ENCODE measurements at places on chromosomes 12 and 14.

DNA sequence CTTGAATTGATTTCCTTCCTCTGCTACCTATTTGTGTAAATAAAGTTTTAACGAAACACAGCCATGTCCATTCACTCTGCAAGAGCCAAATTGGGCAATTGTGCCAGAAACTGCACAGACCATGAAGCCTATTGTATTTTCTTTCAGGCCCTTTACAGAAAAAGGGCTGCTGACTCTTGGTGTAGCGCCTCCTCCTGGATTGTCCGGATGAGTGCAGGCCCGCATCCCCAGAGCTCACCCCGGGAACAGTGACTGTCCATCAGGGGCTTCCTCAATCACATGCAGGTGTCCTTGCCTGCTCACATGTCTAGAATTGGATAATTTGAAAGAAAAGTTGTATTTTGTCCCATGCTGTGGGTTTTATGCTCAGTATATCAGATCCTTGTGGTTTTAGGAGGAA is 1282.2 kb downstream of the AACS start:
- no peak for DNase-seq

DNA sequence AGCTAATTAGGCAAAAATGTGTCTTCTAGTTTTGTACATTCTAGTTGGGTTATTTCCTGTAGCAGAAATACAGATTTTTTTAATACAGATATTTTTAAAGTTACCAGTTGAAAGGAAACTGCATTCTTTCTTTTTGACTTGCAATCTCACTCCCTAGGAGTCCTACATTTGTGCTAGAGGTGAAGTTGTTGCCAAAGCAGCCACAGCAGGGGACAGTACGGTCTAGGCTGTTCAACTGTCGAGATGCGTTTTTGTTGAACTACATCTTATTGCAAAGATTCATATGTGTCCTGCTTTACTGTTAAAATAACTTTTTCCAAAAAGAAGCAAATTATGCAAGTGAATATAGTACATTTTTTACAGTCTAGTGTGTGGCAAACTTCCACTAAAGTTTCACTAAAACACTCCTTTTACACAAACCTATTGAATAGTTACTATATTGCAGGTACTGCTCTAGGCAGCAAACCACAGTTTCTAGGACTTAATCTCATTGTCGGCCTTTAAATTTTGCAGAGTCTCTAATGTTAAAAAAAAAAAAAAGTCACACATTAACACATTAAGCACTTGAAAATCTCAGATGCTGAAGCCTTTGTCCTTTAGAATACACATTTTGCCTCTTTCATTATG is 30.2 kb upstream of the SRGAP1 start:
- DNase-seq = no peak

DNA sequence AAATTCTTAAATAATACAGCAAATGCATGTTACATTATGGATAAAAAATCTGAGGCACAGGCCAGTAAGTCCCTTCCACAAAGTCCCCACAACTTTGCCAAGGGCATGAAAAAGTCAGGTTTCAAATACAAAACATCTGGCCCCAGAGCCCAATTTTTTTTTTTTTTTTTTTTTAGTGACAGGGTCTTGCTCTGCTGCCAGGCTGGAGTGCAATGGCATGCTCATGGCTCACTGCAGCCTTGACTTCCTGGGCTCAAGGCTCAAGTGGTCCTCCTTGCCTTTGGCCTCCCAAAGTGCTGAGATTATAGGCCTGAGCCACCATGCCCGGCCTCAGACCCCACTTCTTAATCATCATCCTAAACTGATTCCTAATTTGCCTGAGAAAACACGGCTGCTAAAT is 3.1 kb upstream of the TTC8 start:
- no peak for DNase-seq

GRCh38 chr12:40534828-40535227 is 157.4 kb upstream of the CNTN1 start:
- DNase-seq = no peak

GRCh38 chr14:30958555-30959407 is 66.7 kb upstream of the AP4S1 start:
- no peak for DNase-seq

- DNase-seq = no peak
Measured at GRCh38 chr12:88299567-88300101, 157.5 kb downstream of the TMTC3 start.

DNA sequence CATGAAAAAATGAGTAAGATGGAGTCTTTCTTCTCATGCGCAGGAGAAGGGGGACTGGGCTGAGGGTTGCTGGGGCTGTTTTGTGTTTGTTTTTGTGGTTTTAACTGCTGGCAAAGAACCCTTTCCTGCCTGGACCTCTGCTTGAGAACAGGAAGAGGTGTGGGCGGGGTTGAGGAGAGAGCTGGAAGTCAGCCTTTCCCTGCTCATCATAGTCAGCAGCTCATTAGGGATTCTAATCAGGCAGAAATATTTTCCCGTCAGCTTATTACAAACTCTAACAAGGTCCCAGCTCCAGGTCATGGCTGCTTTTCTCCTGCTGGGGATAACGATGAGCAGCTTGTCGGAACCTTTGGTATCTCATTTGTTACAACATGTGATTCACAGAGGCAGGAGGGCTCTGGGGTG is 185.0 kb upstream of the NRXN3 start:
- no peak for DNase-seq

GRCh38 chr12:132610051-132610759 is at the start of gene LRCOL1:
LRCOL1 (minus strand) TSS chr12:132610582; CDS start chr12:132606251, 4,331 bp downstream.
- DNase-seq = peak; percentile 18

GRCh38 chr12:75994069-75994740 is 37.4 kb downstream of the PHLDA1 start:
- DNase-seq = no peak

GRCh38 chr12:95386051-95386450 is 87.9 kb upstream of the METAP2 start:
- DNase-seq = no peak

Data from caudate nucleus (tissue), 63 donors.